Activated CD4-positive, alpha-beta T cell treated with anti-CD3 and anti-CD28 coated beads, Interleukin-10, Interleukin-2, amounts not matched to agents 100 ng/mL and 50 ng/mL, durations not matched to agents 16 hours and 8 hours (primary cell): ENCODE measurements at places on chromosomes 11 and 22.

- no peak for DNase-seq
Observed at GRCh38 chr11:127194521-127194920, 194.0 kb upstream of the KIRREL3 start.

DNA sequence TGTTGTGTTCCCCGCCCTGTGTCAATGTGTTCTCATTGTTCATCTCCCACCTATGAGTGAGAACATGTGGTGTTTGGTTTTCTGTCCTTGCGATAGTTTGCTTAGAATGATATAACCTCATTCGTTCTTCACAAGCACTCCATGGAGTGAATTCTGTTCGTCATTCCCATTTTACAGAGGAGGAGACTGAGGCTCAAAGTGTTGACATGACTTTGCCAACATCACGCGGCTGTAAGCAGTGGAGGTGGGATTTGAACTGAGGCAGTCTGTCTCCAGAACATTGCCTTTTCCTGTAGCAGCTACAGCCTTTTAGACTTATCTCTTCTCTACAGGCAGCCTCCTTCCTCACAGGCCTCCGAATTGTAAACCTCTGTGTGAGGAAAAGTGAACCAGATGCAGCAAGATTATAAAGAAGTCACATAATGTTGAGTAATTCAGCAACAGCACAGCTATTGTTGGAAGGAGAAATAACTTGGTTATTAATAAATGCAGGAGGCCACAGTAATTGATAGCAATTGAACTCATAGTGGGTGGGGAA lies 74.6 kb downstream of the MYO18B start:
- no peak for DNase-seq

GRCh38 chr11:102142333-102142732 lies 32.1 kb downstream of the YAP1 start:
- DNase-seq, result no peak

GRCh38 chr11:40062616-40063015 lies 1396.8 kb downstream of the LRRC4C start:
- no peak for DNase-seq

- DNase-seq, result no peak
Observed at GRCh38 chr11:133693110-133693509, 152.2 kb downstream of the SPATA19 start.

DNA sequence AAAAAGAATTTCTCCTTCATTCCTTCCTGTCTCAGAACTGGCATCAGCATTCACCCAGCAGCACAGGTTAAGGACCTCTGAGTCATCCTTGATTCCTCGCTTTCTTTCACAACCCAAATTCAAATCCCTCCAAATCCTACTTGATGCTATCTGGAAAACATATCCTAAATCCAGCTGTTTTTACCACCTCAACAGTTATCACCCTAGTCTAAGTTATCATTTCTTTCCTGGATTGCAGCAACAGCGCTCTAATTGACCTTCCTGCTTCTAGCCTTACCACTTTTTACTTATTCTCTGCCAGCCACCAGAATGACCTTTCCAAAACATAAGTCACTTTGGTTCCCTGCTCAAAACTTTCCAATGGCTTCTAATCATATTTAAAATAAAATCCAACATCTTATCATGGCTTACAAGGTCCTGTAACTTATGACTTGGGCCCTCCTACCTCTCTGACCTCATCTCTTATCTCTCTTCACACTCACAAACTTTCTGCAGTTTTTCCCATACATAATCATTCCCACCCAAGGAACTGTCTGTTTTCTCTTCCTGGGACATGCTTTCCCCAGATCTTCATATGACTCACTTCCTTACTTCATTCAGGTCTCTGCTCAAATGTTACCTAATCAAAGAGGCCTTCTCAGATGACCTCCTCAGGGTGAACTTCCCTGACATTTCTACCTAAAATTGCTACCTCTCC lies 119.4 kb downstream of the TTC28 start:
- DNase-seq, result no peak

DNA sequence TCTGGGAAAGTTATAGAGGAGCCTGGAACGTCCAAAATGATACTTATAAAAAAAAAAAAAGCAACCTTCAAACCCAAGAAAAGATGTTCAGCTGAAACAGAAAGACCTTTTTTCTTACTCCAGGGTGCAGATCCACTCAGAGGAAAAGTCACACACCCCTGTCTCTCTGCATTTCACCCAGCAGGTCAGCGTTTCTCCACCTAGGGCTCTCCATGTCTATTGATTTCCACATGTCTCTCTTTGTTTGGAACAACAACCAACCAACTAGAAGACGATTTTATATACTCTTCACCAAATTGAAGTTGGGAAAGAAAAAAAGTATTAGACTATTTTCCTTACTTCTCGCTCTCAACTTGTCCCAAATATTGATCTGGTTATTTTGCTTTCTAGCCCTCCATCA lies 42.2 kb upstream of the BLID start:
- no peak for DNase-seq

DNA sequence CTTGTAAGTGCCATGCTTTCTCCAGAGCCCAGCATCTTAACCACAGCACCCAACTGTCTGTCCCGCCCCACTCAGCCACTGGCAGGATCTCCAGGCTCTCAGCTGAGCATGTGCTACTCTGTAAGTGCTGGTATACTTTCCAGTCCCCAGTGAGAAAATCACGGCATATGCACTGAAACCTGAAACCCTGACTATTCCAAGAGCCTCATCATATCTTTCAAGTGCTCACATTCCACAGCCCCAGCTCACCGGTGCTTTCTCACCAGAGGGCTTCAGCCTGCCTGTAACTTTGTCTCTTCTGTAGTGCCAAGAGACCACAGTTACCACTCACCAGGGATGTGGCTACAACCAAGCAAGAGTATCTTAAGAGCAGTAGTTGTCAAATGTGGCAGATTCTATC lies 24.4 kb upstream of the PAMR1 start:
- no peak for DNase-seq

GRCh38 chr11:296171-297050 lies 2.9 kb downstream of the IFITM5 start:
- no peak for DNase-seq

GRCh38 chr11:69227271-69227670 lies 66.7 kb upstream of the MYEOV start:
- DNase-seq, result no peak

GRCh38 chr22:22040472-22040871 lies 57.9 kb upstream of the TOP3B start:
- DNase-seq, result no peak

DNA sequence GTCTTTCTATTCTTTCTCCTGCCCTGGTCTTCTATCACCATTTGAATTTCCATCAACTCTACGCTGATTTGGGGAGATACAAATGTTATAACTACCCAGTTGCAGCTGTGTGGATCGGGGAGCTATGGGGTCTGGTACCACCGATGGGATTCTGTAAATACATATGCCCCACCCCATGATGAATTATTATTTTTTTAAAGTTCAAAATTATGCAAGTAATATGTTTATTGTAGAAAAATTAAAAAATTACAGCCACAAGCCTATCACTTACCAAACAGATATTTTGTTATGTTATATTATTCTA lies 52.4 kb upstream of the CLMP start:
- DNase-seq, result no peak

- no peak for DNase-seq
Observed at GRCh38 chr11:122764371-122765090, 73.8 kb upstream of the CRTAM start.

- no peak for DNase-seq
Observed at GRCh38 chr11:115469361-115469760, 34.9 kb downstream of the CADM1 start.

GRCh38 chr11:72760539-72761405 lies 8.6 kb upstream of the ARAP1 start:
- no peak for DNase-seq

DNA sequence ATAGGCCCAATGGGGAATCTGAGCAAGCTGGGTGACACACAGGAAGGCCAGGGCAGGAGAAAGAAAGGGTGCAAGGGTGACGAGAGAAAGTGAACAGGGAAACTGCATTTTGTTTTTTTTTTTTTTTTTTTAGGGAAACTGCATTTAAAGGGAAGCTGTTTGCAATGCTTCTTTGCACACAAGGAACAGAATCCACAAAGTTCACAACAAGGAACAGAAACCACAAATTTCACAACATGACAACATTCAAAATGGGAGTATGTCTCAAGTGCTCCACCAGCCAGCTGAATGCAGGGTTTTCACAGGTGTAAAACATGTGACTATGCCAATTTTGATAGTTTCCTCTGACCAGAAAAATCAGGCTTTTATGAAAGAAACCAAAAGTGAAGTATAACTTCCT lies 6.8 kb upstream of the PLAAT3 start:
- peak; percentile 15 for DNase-seq

DNA sequence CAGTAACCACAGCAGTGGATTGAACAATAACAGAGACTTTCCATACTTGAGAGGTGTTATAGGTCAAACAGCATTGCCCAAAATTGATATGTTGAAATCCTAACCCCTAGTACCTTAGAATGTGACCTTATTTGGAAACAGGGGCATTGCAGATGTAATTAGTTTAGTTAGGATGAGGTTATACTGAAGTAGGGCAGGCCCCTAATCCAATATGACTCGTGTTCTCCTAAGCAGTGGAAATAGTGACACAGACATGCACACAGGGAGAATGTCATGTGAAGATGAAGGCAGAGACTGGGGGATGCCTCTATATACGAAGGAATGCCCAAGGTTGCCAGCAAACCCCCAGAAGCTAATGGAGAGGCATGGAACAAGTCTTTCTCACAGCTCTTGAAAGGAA lies 270.5 kb downstream of the TENM4 start:
- DNase-seq, result no peak

GRCh38 chr11:66985508-66986177 lies 10.5 kb downstream of the C11orf86 start:
- DNase-seq, result no peak

- DNase-seq, result no peak
Observed at GRCh38 chr22:31099841-31100761, 7.3 kb downstream of the SELENOM start.

DNA sequence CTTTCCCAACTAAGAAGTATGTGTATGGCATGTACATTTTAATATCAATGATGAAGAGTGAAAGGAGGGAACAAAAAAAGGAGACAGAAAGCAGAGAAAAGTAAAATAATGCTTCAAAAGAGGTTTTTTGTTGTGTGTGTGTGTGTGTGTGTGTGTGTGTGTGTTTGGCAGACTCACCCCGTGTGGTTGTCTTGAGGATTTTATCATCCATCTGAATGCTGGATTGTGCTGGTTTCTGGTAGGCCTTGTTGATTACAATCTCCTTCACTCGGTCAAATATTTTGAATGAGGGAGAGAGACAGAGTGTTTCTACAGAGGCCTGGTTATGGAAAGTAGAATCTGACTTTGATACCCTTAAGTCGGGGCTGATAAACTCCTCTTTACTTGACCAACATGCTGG lies 128.5 kb downstream of the ENTHD1 start:
- no peak for DNase-seq

GRCh38 chr11:114818382-114818781 lies 140.1 kb downstream of the NXPE2 start:
- no peak for DNase-seq

- DNase-seq, result no peak
Observed at GRCh38 chr11:78100676-78101472, 21.2 kb upstream of the NDUFC2 start.

- no peak for DNase-seq
Observed at GRCh38 chr11:3866206-3866605, 10.7 kb downstream of the STIM1 start.

GRCh38 chr11:118485273-118485672 lies 42.0 kb upstream of the TTC36 start:
- no peak for DNase-seq

GRCh38 chr11:117569911-117570310 lies 227.1 kb downstream of the DSCAML1 start:
- no peak for DNase-seq

GRCh38 chr11:2794968-2795322 lies 90.6 kb downstream of the CDKN1C start:
- no peak for DNase-seq

DNA sequence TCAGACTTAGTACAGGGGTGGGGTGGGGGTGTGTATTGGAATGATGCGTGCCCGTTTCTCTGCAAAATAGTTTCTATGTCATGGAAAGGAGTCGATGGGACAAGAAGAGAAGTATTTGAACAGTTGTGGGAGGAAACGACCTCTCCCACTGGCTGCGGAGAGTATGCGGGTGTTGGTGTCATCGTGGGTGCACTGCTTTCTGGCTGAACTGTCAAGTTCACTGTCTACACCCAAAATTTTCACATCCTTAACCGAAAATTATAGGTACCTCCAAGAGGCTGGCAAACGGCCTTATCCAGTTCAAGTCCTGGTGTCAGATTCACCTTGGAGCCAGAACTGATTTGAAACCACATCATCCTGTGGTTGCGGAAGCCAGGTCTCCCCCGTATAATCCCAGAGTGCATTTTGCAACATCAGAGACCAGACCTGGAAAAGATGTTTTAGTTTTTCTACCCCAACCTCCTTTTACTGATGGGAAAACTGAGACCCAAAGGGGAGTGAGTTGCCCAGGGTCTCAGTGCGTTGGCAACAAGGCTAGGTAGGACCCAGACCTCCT lies 497 bp upstream of the SSRP1 start:
- DNase-seq, result no peak

DNA sequence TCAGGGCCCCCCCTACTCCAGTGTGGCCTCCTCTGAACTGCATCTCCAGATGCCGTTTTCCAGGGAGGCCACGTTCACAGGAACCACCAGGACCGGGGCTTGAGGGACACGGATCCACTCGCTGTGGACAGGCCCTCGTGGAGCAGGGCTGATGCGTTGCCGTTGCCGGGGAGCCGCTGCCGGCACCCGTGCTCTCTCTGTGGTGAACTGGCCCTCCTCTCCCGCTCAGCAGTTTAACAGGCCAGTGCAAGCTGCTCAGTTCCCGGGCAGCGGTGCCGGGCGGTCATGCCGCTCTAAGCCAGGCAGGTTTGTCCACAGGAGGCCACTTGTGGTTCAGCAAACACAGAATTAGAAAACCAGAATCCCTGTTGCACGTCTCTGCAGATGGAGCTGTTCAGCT lies 301.6 kb downstream of the TBC1D22A start:
- DNase-seq, result no peak

GRCh38 chr11:91981995-91982394 lies 242.6 kb upstream of the FAT3 start:
- DNase-seq, result no peak

GRCh38 chr11:79441461-79441875 lies 638 bp upstream of the TENM4 start:
- DNase-seq, result no peak

- no peak for DNase-seq
Observed at GRCh38 chr11:133797554-133797953, 47.8 kb downstream of the SPATA19 start.

DNA sequence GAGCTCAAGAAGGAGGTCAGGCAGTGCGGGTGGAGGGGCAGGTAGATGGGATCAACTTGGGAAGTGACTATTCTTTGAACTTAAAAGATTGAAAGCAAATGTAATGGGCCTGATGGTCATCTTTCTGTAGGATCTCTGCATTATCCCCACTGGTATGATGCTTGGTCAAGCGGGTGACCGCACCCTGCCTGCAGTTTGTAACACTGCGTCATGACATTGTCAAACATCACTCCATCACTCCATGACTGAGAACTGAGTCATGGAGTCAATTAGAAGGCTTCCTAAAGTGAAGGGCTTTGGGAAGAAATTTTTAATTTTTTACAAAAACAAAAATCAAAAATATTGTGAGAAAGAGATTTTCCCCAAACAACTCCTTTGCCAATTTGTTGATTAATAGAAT lies 62.4 kb upstream of the BMAL1 start:
- DNase-seq, result no peak
